ENCODE measurements at places on chromosomes 6 and 20.

DNA sequence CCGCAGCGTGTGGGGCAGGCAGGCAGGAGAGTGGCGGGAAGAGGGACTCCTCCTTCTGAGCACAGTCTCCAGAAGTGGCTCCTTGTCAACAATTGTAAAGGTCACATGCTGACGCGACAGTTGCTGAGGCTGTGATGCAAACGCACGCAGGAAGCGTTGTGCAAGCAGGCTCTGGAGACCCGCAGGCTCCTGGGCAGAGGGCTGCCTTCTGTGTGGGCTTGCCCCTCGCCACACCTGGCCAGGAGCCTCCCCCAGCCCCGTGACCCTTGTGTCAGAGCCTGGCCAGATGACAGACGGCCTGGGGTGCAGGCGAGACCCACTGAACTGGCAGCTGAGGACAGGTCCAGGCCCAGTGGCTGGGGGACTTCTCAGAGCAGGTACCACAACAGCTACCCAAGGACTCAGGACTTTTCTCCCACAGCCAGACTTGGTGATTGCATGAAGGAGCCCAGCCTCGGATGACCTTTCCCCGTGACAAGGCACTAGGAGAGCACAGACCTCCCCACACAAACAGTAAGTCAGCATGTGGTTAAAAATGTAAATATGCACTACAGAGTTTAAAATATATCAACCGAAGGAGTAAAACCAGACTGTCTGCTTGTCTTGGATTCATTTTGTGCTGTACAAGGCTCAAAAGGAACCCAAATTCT lies 222.1 kb upstream of the RREB1 start:
- DNase-seq = no peak

DNA sequence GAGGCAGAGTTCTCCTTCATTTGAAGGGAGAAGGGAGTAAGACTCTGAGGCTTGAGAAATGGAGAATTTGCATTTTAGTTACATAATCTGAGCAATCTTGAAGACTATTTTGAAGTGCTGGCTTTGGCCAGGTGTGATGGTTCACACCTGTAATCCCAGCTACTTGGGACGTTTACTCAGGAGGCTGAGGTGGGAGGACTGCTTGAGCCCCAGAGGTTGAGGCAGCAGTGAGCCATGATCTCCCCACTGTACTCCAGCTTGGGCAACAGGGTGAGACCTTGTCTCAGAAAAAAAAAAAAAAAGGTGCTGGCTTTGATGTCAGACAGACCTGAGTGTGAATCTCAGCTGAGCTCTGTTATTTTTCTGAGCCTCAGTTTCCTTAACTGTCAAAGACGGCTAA lies 12.4 kb upstream of the ARMC12 start:
- DNase-seq = no peak

DNA sequence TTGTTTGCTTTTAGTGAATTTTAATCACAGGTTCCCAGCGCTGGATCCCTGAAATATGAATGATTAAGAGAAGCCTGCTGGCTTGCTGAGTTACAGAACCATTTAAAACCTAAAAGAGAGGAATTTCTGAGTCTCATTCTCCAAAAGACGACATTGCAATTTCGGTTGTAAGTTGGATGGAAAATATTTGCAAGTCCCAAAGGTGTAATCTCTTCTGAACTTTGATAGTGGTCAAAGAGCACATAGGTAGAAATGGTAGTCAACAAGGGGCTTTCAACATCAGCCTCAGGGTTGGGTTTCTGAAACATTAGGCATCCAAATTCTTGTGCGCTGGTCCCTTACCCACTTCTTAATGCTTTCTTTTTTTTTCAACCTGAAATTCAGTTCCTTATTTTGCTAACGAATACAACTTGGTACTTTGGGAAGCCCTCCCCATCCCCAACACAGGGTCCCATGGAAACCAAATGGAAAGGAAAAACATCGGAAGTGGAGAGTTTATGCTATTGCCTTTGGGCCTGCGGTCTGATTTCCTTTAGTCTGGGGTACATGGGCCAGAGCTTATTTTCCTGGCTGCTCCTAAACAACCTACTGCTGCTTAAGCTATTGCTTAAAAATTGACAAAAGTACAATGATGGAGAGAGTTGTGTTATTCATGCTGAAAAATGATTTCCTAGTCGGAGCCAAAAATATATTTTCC lies 117.0 kb upstream of the KCNK16 start:
- no peak for DNase-seq

- DNase-seq = no peak
Observed at GRCh38 chr20:50037123-50037522, 54.3 kb downstream of the SNAI1 start.

DNA sequence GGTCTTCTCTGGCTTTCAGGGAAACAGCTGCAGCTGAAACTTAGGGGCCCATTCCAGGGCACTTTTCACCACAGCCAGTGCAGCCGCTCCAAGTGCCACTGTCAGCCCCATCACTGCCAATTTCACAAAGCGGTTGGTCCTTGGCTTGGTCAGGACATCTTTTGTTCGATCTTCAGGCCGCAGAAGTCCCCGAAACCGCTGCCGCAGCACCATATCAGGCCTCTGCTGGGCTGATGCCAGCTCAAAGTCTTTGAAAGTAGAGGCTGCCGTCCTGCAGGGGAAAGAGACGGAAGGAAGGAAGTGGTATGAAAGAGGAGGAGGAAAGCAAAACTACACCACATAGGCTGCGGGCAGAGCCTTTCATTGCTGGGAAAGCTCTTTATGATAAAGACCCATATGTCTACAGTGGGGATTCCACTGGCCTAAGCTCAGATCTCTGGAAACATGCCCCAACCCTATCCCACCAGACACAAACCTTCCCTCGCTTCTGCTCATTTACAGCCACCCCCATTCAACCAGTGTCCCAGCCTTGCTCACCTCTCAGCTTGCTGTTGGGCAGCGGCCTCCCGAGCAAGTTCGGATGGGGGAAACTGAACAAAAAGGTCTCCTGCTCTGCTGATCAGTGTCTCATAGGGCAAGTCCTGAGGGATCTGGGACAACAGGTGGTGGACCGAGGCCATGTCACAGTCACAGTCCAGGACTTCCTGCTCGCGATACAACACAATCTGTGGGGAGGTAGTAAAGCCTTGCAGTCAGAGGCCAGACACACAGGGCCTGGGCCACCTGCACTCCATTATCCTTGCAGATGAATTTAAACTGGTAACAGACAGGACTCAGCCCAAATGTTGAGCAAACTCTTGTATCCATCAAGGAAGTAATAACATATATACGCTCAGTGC lies 23.5 kb downstream of the TBC1D20 start:
- DNase-seq = peak; percentile 37

GRCh38 chr6:125142618-125143017 lies 11.0 kb upstream of the TPD52L1 start:
- DNase-seq = no peak

DNA sequence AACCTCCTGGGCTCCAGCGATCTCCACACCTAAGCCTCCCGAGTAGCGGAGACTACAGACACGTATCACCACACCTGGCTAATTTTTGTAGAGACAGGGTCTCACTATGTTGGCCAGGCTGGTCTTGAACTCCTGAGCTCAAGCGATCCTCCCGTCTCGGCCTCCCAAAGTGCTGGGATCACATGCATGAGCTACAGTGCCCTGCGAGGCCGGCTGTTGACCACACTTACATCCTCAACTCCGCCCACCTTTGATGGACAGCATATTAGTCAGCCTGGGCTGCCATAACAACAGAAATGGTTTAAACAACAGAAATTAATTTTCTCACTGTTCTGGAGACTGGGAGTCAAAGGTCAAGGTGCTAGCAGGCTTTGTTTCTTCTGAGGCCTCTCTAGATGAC lies 107.7 kb downstream of the JPH2 start:
- DNase-seq = no peak

All from activated T-cell treated with anti-CD3 and anti-CD28 coated beads for 1 hour (primary cell).